ENCODE measurements at places on chromosomes 4 and X.

DNA sequence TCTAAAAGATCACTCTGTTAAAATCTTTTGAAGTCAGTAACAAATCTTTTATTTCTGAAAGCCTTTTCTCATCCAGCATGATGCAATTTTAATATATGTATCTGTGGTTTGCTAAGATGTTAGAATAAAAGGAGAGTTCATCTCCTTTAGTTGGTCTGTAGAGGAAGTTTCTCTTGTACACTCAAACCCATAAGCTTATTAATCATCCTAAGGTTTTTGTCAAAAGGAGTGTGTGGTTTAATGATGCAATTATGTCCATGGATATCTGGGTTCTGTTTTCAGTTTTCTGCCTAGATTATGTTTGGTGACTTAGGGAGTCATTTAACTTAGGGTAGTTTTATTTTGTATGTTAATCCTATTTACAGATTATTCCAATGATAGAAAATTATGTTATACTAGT, 52.1 kb upstream of the NDST4 start:
- DNase-seq, result no peak

DNA sequence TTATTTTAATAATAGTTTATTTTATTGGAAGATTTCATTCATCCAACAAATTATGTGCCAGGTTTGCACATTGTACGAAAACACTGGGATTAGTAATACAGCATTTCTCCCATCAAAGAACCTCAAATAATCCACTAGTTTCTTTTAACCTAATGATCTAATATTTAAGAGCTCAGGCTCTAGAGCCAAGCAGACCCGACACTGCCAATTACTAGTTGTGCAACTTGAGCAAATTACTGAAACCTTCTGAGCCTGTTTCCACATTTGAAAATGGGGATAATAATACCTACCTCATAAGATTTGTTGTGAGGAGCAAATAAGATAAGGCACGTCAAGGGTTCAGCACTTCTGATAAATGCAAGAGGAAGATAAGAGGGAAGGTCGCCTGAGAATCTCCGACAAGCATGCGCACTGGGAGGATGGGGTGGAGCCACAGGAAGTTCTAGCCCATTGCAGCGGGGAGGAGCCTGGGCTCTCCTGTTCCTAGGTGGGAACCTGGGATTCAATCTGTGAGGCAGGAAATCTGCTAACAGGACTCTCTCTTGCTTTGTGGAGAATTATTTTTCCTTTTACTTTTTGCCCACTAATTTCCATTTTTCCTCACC, 141.5 kb upstream of the SMAD1 start:
- DNase-seq, result no peak

DNA sequence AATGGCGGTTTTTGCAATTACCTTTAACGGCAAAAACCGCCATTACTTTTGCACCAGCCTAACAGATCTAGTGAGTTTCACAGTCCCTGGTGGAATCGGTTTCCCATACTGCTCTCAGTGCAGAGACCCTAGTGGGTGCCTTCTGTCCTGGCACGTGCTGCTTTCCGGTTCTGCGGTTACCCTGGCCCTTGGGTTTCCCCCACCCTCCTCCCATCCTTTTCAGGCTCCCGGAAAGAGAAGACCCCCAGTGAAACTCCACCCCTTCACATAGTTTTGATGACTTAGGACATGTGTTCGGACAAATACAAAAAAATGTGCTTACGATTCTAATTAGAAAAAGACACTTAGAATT, 36.9 kb downstream of the NLGN3 start:
- DNase-seq, result no peak

GRCh38 chr4:99966692-99967091, 16.6 kb upstream of the H2AZ1 start:
- DNase-seq, result no peak

DNA sequence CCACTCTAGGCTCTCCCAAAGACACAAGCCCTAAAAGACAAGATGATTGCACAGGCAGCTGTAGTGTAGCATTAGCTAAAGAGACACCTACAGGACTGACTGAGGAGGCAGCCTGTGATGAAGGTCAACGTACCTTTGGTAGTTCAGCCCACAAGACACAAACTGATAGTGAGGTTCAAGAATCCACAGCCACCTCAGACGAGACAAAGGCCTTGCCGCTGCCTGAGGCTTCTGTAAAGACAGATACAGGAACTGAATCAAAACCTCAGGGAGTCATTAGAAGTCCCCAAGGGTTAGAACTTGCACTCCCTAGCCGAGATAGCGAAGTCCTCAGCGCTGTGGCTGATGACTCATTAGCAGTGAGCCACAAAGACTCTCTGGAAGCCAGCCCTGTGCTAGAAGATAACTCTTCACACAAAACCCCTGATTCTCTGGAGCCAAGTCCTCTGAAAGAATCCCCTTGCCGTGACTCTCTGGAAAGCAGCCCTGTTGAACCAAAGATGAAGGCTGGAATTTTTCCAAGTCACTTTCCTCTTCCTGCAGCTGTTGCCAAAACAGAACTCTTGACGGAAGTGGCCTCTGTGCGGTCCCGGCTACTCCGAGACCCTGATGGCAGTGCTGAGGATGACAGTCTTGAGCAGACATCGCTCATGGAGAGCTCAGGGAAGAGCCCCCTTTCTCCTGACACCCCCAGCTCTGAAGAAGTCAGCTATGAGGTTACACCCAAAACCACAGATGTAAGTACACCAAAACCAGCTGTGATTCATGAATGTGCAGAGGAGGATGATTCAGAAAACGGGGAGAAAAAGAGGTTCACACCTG, 306.3 kb downstream of the ANK2 start:
- no peak for DNase-seq

DNA sequence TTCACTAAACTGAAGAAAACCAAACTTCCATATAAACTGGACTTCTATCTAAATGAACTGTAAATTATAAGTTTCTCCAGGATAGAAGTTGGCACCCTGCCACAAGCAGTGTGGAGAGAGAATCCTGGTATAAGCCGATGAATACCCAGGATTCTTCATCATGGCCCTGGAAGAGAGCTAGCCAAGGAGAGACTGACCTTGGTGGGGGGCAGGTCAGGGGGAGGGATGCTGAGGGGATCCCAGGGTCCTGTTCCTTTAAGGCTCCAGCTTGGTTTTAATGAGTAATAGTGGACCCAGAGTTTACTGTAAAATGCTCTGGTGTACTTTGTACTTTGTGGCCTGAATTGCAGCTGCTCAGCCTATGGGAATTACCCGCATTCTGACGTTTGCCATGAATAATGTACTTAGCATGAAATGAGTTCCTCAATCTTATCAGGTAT, 16.9 kb downstream of the RASSF6 start:
- no peak for DNase-seq

DNA sequence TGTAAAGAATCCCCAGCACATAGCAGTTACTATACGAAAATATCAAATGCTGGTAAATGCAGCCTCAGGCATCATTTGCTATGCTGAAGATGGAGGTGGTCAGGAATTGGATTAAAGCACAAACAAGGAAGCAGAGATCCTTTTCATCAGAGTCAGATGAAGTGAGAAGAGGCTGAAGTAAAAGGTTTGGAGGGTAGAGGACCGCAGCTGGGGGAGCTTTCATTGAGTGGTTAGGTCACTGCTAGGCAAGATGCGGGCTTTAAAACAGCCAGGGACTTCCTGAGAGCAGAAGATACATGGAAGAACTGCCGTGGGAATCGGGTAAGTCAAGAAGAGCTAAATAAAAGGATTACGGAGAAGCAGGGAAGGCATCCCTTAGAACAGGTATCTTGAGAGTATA, 351.4 kb downstream of the UNC5C start:
- DNase-seq, result no peak

GRCh38 chr4:95213366-95213765, 335.4 kb downstream of the UNC5C start:
- DNase-seq, result no peak

- DNase-seq, result no peak
These were observed 438.1 kb downstream of the GBA3 start for GRCh38 chr4:23130845-23131244.

GRCh38 chrX:138128027-138128671, 562.2 kb downstream of the ZIC3 start:
- DNase-seq, result no peak

- no peak for DNase-seq
These were observed 93.9 kb downstream of the CEP44 start for GRCh38 chr4:174377613-174378012.

DNA sequence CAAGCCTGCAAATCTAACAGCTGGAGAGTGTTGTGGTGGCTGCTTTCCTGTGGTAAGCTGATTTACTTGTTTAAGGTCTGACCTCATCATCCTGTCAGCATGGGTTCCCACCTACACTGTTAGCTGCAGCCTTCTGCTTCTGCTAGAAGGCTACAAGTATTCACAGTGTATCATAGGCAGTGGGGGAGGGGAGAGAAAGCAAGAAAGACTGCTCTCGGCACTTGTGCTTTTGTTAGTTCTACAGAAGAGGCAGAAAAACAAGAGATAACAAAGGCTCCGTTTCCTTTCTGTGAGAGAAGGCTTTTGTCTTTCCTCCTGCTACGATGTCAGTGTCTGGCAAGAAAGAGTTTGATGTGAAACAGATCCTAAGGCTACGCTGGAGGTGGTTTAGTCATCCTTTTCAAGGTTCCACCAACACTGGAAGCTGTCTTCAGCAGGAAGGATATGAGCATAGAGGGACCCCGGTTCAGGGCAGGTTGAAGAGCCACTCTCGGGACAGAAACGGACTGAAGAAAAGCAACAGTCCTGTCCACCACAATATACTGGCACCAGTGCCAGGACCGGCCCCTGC, at the start of gene KLHL4:
Gene KLHL4, plus strand, starts transcription at position 232 of the 571 bp plus-strand sequence. Its CDS starts 92 bp downstream, at position 324.
- no peak for DNase-seq

DNA sequence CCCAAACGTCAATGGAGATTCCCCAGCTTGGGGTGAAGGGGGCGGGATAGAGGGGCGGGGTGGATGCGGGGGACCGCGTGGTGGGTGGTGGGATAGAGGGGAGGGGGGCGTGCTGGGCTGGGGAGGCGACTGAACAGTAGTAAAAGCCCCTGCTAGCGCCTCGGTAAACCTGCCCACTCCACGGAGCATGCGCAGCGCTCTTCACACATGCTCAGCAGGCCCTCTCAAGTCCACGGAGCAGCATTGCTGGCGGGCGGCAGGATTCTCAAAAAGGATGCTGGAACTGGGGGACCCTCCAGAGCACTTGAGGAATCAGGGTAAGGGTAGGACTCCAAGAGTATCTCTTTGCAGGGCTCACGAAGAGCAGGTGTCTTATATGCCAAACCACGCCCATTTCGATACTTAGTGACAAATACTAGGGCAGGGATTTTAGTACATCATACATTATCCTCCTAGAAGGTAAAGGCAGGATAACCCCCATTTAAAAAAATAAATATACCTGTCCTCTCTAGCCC, 378 bp upstream of the RPS6KA6 start:
- DNase-seq, result no peak

DNA sequence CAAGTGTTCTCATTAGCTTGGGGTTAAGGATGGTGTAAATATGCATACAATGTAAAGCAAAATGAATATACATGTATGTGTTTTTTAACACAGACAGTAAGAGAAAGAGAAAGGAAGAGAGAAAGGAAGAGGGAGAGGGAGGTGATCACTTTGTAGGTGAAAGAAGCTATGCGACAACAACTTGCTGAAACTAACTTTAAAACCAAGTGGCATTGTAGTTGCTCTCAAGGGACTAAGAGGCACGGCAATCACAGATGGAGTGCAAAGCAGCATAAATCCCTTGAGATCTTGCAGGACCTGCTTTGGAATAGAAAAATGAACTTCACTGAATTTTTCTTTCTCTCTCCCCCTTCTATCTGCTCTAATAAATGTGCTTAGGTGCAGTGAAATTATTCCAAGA, 1665.0 kb upstream of the TENM3 start:
- no peak for DNase-seq

- DNase-seq, result no peak
These were observed 44.8 kb upstream of the CDKN2AIP start for GRCh38 chr4:183399616-183400015.

DNA sequence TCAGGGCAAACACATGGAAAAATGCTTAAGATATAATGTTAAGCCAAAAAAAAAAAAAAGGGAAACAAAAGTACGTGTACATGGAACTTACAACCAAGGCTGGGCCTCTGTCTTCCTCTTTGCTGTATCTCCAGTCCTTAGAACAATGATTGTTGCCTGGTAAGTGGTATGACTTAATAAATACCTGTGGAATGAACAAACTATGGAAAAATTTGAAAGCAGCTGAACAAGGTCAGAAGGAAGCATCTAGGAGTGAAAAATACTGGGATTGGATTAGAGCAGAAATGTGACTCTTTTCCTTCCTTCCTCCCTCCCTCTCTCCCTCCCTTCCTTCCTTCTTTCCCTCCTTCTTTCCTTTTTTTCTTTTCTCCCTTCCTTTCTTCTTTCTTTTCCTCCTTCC, 54.2 kb upstream of the SMIM10 start:
- no peak for DNase-seq

GRCh38 chr4:182809417-182810102, 107.6 kb downstream of the DCTD start:
- no peak for DNase-seq

DNA sequence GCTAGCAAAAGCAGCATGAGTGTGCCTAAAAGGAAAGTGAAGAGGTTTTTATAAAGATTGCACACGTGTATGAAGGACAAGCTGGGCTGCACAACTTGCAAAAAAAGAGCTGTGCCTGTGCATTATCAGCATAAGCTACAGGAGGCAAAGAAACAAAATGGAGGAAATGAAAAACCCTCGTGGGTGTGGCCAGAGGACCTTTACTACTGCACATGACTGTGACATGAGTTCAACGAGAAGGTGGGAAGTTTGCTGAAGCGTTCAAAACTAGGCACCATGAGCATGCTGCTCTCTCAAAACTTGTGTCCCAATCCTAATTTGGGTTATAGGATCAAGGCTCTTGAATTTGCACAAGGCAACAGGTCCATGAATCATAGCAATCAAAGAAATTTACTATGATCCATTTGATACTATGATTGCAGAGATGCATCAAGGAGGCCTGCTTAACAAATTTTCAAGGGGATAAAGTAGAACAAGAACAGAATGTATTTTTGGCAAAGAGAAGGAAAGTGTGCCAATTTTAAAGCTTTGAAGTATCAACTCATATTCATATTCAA, 38.1 kb upstream of the CXorf38 start:
- DNase-seq, result no peak

GRCh38 chr4:132059227-132059626, 1089.9 kb upstream of the PCDH10 start:
- DNase-seq, result no peak

DNA sequence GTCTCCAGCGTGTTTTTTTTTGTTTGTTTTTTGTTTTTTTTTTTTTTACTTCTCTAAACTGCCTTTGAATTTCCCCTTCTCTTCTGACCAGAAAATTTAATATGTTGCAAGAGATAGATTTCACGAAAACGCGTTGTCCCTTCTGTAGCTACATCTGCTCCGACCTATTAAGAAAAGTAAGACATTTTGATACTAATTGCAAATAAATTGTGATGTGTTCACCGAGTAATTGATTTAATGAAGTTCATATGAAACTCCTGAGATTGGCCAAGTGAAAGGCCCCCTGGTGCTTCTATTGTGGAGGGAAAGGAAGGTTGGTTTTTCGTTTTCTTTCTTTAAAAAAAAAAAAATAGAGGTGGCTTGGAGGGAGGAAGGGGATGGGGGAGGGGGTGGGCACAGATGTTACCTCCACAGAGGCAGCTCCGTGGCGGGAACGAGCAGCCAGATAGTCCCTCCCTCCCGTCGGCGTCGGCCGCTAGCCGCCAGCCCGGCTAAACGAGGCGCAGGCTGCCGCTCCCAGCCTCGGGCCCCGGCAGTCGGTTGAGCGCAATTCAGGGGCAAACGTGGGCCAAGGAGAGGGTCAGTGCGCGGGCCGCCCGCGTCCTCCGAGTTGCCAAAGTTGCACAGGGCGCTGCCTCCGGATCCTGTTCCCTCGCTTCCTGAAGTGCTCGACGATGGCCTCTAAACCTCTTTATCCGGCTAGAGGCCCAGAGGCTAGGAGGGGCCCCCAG, 139.1 kb upstream of the ZIC3 start:
- DNase-seq, result no peak

GRCh38 chr4:10949039-10949733, 264.6 kb upstream of the CLNK start:
- no peak for DNase-seq

Measured in thoracic aorta (tissue), 2 donors.